GM20000 (cell line): ENCODE measurements at places on chromosomes 1 and 21.

- DNase-seq, result no peak
Observed at GRCh38 chr1:244060686-244061085, 9.6 kb downstream of the ZBTB18 start.

DNA sequence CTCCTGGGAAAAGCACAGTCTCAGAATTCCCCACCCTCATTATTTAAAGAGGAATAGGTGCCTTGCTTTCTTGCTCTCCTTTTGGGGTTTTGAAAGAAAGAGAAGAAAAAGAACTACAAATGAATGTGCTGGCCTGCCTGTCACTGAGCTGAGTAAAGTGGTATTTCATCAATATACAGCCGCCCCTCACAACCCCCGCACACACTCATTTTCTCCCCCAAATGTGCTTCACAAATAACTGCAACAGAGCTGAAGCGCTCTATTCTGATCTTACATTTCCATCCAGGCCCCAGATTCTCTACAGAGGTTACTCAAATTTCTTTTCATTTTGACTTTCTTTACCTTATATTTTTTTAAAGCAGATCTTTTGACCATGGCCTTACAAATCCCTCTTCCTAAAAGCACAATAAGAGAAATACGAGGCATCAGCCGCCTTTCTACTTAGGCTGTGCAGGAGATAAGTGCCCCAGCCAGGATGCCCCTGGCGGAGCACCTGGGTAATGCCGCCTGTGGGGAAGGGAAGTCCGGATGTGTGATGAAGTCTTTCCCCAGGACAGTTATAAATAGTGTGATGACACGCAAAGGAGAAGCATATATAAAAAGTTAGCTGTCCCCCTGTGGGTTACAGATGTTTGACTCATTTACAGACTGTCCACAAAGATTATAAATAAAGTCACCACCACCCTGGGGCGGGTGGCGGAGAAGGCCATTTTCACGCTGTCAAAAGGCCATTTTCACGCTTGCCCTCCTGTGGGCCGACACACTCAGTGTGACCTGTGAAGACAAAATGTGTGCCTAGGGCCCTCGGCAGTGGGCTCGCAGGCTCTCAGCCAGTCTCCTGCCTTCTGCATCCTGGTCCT is 6.5 kb downstream of the KCNN3 start:
- DNase-seq, result peak; percentile 77

DNA sequence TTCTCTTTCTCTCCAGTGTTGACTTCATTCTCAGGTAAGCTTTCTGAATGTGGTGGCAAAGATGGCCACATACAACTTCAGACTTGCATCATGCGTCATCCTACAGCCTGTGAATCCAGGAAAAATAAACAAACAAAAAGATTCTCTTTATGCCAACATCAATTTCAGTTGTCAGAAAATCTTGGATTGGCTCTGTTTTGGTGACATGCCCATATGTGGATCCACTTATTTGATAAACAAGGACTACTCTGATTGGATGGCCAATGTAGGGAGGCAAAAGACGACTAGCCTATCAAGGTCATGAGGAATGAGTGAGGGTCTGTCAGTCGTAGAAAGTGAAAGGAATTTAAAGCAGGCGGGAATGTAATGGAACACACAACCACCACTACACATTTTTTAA is 866.6 kb downstream of the USP25 start:
- DNase-seq, result no peak

DNA sequence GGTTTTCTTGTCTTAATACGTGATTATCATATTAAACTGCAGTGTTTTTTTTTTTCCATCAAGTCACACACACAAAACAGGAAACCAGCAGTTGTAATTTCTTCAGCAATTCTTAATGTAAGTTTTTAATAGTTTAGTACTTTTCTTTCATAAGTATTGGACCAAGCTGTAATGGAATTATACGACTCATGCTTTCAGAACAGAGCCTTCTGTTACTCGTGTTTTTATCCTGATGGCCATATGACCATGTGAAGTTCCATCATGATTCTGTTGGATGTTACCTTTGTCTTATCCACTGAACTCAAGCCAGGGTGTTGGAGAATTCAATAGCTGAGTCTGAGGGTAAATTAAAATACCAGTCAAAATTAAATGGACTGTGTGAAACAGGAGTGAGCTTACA is 72.0 kb upstream of the S1PR1 start:
- no peak for DNase-seq

GRCh38 chr1:30911059-30911954 is 2.7 kb upstream of the SDC3 start:
- DNase-seq, result peak; percentile 84

- DNase-seq, result no peak
Observed at GRCh38 chr1:230622151-230622550, 20.1 kb upstream of the COG2 start.

- DNase-seq, result no peak
Observed at GRCh38 chr1:156001662-156002171, 19.0 kb downstream of the SSR2 start.

DNA sequence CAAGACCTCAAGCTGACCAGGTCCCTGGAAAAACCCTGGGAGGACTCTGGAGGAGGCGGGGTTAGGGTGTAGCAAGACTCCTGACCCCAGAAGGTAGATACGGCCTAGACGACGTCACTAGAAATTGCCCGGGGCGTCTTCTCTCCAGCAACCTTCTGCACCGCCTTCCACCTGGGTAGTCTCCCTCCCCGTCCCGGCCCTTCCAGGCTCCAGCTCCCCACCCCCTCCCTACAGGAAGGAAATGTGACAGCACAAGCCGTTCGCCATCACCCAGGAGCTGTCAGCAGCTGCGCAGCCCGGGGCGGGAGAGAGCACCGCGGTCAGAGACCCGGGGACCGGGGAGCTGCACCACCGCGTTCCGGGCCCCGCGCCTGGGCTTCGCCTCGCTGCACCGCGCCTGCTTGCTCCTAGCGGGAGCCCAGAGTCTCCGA is 20.0 kb downstream of the SERTAD4 start:
- no peak for DNase-seq

DNA sequence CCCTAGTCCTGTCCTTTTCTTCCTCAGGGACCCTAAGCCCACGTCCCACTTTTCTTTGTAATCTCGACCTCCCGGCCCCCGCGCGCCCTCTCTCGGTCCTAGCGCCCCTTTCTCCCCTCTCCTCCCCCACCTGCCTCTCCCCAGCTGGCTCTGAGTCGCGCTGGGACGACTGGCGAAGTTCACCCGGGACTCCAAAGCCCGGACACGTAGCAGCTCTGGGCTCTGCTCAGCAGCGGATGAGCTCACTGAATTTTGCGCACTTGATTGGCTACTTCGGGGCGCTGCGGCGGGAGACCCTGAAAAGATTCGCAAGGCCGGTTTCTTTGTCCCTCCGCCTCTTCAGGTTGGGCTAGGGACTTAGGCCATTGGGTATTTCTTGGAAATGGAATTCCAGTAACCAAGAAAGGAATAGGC is 16.3 kb upstream of the ACKR1 start:
- peak; percentile 77 for DNase-seq

DNA sequence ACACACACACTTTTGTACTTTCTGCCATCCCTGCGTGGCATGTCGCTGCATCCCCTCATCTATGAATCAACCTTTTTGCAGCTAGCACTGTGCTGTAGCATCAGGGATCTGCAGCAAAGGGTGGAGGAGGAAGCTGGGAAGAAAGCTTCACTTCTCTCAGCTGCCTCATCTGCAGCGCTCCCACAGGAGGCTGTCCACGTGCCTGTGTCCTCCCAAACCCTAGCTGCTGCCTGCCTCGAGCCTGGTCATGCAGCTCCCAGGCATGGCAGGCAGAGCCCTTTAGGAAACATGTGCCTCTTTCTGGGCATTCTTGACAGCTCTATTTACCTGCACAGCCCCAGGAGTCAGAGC is 262.1 kb upstream of the SGIP1 start:
- no peak for DNase-seq

GRCh38 chr1:112983537-112984131 is 27.6 kb upstream of the SLC16A1 start:
- DNase-seq, result peak; percentile 12

DNA sequence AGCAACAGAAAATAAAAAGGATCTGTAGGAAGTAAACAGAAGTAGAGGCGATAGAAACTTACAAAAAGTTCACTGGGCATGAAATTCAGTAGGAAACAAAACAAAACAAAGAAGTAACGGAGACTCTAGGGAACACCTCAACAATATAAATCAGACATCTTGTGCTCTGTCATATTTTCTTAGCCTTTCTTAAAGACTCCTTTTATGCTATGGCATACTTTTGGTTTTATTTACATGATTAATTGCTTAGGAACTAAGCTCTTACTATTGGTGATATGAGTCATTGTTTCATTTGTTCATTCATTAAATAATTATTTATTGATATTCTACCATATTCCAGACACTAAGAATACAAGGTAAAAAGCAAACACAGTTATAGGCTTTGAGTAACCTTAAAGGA is 126.6 kb downstream of the KCNT2 start:
- DNase-seq, result no peak

DNA sequence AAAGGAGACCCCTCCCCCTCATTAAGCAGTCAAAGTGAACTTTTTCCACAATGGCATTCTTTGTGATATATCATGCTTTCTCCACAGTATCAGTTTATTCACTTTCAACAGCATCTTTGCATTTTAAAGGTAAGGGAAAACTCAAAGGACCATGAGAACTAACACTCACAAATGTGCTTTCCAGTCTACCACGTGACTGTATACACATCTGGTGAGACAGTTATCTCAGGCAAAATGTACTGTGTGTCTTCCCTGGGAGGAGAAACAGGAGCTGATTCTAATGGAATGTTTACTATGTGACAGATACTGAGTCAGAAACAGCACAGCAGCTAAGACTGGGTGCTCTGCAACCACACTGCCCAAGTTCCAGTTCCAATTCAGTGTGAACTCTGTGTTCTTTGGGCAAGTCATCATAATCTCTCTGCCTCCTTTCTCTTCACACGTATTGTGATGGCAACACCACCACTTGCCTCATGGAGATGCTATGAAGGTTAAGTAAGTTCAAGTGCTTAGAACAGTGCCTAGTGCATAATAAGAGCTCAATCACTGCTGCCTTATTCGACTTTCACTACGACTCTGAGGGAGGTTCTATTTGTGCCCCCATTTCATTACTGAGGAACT is 79.0 kb downstream of the SLC45A1 start:
- peak; percentile 18 for DNase-seq

GRCh38 chr21:41366522-41367151 is 4.8 kb downstream of the MX2 start:
- peak; percentile 69 for DNase-seq

- DNase-seq, result no peak
Observed at GRCh38 chr1:100927276-100927675, 31.4 kb downstream of the SLC30A7 start.

DNA sequence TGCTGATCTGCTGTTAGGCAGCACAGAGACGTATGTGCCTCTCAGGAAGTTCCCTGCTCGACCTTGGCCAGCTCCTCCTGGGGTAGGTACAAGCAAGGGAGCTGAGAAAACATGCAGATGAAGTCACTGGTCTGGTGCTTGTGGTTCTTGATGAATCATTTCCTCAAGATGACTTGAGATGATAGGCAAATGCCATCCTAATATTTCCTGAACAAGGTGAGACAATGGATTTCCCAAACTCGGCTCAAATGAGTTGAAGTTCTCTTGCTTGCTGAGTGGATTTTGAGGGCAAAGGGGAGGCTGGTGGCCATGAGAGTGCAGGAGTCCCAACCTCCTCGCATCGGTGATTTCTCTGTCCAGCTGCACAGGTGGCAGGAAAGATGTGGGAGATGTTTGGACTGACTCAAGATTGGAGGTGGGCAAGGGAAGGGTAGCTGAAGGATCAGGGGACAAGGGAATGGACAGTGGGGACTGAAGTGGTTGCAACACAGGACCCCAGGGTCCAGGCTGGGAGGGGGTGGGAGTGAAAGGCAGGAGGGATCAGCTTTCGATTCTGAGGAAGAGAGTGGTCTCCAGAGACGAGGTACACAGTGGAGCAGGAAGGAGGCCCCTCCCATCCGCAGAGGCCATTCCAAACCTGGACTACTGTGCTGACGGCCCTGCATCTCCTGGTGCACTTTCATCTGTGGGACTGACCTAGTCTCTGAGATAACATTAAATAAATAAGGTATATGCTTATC is 63.9 kb downstream of the CAPN2 start:
- DNase-seq, result no peak

DNA sequence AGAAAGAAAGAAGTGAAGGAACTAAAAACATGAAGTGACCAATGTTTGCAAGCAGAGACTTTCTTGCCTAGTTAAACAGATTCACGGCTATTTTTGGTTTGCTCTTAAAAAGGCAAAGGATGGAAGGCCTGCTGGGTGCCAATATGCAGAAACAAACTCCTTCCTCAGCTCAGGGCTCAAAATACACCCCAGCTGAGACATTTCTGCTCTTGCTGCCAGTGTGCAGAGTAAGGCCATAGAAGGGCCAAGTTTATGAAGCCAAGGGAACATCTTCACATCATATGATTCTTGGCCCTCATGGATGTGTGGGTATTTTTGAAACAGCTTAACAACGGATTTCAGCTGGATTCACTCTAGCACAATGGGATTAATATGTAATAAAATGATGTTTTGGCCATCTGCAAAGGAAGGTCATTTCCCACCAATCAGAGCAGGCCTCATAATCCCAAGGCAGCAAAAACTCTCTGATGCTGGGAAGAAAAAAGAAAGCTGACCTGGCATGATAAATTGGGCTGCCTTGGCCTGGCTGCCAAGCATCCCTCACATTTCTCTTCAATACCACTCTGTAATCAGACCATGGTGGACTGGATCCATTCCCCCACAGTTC is 70.7 kb downstream of the CAPZB start:
- DNase-seq, result no peak

GRCh38 chr1:37997256-37998088 is 7.7 kb upstream of the SF3A3 start:
- DNase-seq, result no peak

DNA sequence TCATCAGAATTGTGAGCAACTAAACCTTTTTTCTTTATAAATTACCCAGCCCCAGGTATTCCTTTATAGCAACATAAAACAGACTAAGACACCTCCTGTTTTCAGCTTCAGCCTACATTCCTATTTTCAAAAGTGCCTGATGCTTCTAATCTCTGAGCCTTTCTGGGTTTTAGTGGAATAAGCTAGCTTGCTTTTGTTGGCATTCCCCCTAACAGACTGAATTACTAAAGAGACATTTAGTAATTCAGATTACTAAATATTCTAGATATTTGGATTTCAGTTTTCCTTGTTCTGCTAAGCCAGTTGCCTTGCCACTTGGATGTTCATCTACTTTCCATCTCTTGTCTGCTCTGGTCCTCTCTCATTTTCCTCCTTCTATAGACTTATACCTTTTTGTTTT is 10.5 kb upstream of the GNG12 start:
- no peak for DNase-seq

GRCh38 chr1:230206976-230207375 is 139.9 kb downstream of the GALNT2 start:
- DNase-seq, result no peak

GRCh38 chr1:20470194-20470593 is 15.8 kb downstream of the CAMK2N1 start:
- DNase-seq, result no peak
